ENCODE measurements at places on chromosomes 7 and 10.

DNA sequence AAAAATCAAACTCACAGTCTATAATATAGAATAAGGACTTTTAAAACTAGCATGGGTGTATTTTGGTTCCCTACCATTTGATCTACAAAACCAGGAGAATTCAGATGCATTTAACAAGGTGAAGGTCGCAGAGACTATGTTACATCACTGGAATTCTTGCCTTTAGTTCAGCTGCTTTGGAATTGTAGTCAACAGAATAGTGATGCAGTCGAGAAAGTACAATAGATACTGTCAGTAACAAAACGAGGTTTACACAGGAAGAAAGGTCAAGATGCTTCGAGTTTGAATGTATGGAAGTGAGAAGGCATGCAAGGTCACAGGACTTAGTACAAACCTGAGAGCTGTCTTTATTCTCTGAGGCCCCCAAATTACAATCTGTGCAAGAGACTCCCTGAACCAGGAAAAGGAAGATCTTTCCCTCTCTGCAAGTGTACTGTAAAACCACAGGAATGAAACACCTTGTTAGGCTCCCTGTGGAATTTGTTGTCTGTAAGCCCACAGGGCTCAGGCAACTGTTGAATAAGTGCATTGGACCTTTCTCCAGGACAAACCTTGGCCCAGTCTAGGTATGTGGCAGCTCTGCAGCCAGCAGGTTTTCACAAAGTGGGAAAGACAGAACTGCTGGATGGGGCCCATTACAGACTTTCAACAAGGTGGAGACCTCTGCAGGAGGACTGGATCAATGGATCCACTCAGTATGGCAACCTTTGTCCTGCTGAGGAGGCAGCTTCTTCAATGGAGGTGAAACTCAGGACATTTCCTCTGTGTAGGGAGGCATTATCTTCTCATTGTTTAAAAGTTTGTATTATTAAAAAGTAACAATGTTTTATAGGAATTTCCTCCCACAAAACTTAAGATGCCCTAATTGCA, 101.1 kb upstream of the GSDME start:
- no peak for DNase-seq

GRCh38 chr7:13692548-13692947, 296.9 kb downstream of the ETV1 start:
- no peak for DNase-seq

DNA sequence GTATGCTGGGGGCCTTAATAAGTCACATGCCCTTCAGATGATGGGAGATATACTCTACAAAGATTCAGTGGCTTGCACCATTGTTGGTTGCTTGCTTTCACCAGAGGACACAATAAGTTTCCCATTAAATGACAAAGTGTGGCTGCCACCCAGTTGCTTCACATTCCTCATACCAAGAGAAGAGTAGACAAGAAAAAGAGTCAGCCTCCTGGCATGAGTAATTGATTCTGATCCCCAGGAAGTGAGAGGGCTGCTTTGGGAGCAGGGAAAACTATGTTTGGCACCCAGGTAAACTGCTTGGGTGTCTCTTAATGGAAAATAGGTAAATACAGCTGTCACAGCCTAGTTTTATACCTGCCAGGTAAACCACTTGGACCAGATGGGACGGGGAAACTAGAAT, 66.7 kb upstream of the IL6 start:
- DNase-seq, result no peak

DNA sequence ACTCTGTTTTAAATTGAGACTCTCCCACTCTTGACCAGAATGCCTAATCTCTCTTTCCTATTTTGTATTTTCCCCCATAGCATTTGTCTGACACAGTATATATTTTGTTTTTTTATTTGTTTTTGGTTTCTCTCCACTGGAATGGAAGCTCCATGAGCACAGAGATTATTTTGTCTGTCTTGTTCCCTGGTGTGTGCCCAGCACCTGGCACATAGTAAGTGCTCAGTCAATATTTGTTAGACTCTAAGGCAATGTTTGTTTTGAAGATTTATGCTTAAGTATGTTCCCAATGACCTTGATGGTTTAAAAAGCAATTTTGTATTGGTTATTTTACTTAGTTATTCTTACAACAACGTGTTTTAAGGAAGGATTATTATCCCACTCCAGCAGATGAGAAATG, 201.8 kb downstream of the DYNC1I1 start:
- no peak for DNase-seq

- DNase-seq, result no peak
These were observed 43.5 kb downstream of the LOXL4 start for GRCh38 chr10:98224509-98224908.

GRCh38 chr10:95896071-95896850, 11.5 kb upstream of the CC2D2B start:
- DNase-seq, result no peak

- no peak for DNase-seq
These were observed 10.1 kb downstream of the LIMK1 start for GRCh38 chr7:74093671-74094223.

DNA sequence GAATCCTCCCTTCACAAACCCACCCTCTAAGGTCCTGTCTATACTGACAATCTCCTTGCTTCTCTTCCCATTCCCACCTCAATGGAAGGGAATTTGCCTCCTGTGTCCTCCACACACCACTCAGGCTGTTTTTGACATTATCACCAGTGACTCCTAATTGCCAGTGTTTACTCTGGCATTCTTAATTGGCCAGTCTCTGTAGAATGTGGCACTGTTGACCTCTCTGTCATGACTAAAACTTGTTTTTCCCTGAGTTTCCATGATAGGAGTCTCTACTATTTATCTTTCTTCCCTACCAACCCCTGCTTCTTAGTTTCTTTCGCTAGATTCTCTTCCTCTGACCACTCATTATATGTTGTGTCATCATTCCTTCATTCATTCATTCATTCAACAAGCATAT, 12.1 kb downstream of the SLC16A12 start:
- no peak for DNase-seq

- no peak for DNase-seq
These were observed 271.7 kb downstream of the ANKRD7 start for GRCh38 chr7:118496138-118496644.

DNA sequence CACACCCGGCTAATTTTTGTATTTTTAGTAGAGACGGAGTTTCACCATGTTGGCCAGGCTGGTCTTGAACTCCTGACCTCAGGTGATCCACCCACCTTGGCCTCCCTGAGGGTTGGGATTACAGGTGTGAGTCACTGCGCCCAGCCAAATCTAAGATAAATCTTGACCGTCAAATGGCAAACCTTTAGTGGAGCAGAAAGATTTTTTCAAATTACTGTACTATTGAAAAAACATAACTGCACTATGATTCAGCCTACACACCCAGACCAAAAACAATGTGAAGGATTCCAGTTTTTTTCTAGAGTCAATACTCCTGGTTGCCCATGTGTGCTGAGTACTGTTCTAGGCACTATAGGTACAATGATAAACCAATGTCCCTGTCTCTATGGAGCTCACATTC, 33.9 kb upstream of the SVIL start:
- no peak for DNase-seq

DNA sequence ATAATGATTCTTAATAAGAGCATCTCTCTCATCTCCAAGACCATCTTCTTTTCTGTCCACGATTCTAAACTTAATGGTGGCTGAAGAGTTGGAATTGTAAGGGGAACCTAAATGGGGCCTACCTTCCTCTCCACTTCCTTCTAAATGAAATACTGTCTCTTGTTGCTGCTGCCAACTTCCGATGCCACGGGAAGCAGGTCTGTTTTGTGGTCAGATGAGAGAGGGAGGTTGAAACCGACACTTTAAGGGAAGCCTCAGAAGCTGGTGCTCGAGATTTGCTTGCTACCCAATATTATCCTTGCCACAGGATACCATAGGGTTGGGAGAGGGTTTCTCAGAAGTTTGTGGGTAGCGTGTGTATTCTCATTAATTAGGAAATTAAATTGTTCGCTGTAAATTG, 464.1 kb downstream of the SUGCT start:
- DNase-seq, result no peak

DNA sequence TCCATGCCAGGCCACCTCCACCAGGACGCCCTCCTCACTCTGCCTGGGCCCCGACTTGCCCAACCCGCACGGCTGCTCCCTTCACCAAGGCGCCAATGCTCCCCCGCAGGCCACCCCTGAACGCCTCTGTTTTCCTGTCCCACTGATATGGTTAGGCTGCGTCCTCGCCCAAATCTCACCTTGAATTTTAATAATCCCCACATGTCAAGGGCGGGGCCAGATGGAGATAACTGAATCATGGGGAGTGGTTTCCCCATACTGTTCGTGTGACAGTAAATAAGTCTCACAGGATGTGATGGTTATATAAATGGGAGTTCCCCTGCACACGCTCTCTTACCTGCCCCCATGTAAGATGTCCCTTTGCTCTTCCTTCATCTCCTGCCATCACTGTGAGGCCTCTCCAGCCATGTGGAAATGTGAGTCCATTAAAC, 29.8 kb downstream of the RSU1 start:
- no peak for DNase-seq

- DNase-seq, result no peak
These were observed 116.6 kb upstream of the CDK1 start for GRCh38 chr10:60661637-60662036.

- no peak for DNase-seq
These were observed 188.4 kb downstream of the POLR1F start for GRCh38 chr7:19520392-19520791.

DNA sequence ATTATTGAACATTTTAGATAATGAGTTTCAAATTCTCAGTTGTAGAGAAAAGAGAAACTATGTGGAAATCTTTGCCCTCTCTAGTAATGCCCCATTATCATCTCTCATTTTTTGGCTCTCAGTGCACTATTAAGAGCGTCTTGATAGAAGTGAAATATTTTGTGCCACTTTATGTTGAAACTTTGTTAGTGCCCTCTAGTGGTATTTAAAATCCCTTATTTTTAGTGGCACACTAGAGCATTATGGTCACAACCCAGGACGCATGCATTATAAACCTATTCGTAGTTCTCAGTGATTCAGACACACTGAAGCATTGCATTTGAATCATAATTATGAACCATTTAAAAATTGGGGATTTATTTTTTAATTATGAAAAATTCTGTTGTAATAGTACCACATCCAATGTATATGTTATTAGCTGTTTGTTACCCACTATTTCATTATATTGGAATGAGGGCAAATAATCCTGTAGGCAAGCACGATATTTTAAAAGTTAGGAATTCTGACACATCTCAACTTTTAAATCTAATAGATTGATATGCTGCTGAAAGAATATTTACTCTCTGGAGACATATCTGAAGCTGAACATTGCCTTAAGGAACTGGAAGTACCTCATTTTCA, 21.9 kb downstream of the PDCD4 start:
- peak; percentile 71 for DNase-seq

GRCh38 chr7:149317986-149318672, 56.1 kb downstream of the ZNF783 start:
- peak; percentile 9 for DNase-seq

- no peak for DNase-seq
These were observed 131.0 kb upstream of the AOAH start for GRCh38 chr7:36855330-36855729.

DNA sequence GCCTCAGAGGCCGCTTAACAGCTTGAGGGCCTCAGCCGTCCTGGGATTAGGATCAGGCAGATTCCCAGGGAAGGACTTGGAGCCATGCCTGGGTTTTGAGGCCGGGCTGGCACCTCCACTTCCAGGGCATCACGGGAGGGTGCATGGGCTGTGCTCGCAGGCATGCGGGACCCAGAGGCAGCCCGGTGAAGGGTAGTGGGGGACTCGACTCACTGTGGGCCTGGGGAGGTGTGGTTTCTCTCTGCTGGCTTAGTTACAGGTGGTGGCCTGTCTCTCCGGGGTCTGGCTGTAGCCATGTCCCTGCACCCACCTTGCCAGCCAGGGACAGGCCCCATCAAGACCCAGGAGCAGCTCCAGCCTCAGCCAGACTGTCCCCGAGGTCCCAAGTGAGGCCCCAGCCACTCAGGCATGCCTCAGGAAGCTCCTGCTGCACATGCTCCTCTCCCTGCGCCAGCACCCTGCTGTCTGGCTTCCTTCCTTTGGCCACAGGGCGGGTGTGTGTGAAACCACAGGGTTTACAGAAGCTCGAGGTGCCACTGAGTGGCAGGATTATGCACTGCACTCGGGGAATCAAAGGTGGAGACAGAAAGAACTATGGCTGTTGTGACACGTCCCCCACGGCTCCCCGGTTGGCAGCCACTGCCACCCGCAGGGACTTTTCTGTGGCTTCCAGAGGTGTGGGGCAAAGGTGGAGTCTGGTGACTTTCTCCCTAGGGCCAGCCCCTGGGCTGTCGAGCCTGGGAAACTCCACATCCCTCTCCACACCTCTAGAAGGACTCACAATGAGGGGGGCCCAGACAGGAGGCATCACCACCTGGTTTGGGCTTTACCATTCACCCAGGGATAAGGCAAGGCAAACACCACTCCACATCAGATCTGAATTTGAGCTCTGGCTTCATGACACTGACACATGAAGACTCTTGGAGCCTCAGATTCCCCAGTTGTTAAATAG, 19.7 kb downstream of the GOLGA7B start:
- DNase-seq, result peak; percentile 48

GRCh38 chr10:99520040-99520846, 12.5 kb upstream of the NKX2-3 start:
- DNase-seq, result no peak

DNA sequence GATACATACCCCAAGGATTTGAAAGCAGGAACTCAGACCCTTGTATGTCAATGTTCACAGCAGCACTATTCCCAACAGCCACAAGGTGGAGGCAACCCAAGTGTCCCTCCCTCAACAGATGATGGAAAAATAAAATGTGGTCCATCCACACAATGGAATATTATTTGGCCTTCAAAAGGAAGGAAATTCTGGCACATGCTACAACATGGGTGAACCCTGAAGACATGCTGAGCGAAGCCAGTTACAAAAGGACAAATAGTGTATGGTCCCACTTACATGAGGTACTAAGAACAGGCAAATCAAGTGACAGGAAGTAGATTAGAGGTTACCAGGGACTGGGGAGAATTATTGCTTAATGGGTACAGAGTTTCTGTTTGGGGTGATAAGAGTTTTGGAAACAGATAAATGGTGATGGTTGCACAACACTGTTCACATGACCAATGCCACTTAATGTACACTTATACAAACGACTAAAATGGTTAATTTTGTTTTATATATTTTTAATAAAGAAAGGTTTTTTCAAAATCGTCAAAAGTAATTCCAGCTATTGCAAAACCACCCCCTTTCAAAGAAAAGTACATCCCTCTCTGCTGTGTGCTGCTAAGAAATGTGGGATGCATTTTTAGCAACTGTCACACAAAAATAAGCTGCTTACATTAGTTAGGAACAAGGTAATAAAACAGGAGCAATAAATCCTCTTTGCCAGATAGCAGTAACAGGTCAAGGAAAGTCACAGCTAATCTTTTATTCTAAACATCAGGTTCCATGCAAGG, 85.7 kb downstream of the GRB10 start:
- DNase-seq, result peak; percentile 69

- no peak for DNase-seq
These were observed 30.8 kb downstream of the GATA3 start for GRCh38 chr10:8085251-8085650.

- no peak for DNase-seq
These were observed at the start of gene SHTN1 for GRCh38 chr10:117005026-117005526. Gene SHTN1, minus strand, starts transcription at chr10:117005187. Its CDS starts 108 bp downstream, at chr10:117005079.

Data from hematopoietic multipotent progenitor cell treated with erythropoietin and hydrocortisone succinate and interleukin-3 and kit ligand, for 17 days (in vitro differentiated cells).